Stimulated activated CD4-positive, alpha-beta T cell treated with anti-CD3 and anti-CD28 coated beads, Interleukin-15, amount 100 ng/mL, for 1 hour (primary cell): ENCODE measurements at places on chromosomes 2 and 18.

- no peak for DNase-seq
Observed at GRCh38 chr18:26386441-26386840, 160.2 kb downstream of the TAF4B start.

GRCh38 chr18:12867441-12868123, 16.5 kb downstream of the PTPN2 start:
- no peak for DNase-seq

- peak; percentile 15 for DNase-seq
Observed at GRCh38 chr2:45649858-45650811, 1.3 kb upstream of the PRKCE start.

DNA sequence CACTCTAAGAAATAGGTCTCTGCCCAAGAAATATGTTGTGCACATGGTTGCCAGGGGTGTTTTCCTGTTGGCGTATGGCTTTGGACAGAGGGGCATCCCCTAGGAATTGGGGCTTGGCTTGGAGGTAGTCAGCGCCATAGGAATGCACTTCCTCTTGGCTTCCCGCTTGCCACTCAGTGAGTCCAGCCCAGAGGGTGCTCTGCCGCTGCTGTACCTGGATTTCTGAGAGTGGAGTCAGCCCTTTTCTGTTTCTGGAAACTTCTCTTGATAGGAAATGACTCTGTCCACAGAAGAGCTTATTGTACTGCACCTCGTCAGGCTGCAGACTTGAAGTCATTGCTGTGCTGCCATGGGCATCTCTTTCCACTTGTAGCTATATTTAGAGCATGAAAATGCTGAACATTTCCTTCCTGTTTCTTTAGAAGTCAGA, 116.7 kb upstream of the MGAT5 start:
- DNase-seq: no peak

DNA sequence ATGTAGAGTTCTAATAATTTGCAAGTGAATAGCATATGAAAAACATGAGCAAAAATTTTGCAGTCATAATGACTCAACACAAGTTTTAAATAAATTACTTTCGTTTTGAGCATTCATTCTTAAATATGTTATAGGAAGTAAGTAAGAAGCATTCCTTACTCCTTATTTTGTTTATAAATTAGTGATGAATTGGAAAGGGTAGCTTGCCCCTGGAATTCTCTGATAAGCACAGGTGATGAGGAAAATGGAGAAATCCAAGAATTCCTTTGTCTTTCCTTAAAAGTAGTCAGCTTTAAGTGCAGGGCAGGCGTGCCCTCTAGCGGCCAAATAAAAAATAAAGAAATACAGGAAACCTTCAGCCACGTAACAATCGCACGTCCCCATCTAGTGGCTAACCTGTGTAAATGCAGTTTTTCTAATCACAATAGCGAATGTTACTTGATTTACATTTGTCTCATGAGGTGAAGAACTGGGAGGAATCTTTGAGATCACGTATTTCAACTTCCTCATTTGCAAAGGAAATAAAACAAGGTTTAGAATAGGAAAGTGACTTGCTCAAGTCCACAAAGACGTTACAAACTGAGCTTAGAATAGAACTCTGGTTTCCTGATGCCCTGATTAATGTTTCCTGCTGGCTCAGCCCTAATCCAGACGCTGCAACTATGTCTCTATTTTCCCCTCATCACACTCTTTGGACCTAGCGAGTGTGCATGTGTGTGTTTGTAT, 47.2 kb upstream of the ZNG1B start:
- DNase-seq: peak; percentile 5

DNA sequence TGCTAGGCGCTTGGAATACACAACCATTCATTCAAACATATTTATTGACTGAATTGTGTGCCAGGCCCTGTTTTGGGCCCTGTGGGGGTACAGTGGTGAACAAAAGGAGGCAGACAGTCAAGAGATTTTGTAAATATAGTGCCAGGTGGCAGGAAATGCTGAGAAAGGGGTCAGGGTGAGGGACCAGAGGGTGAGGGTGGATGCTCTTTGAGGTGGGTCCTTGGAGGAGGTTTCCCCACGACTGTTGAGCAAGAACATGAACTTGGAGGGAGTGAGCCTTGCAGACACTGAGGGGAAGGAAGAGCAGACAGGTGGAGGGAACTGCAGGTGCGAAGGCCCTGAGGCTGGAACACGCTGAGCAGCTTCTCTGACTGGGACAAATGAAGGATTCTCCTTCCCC, 40.7 kb downstream of the ODC1 start:
- DNase-seq: no peak

DNA sequence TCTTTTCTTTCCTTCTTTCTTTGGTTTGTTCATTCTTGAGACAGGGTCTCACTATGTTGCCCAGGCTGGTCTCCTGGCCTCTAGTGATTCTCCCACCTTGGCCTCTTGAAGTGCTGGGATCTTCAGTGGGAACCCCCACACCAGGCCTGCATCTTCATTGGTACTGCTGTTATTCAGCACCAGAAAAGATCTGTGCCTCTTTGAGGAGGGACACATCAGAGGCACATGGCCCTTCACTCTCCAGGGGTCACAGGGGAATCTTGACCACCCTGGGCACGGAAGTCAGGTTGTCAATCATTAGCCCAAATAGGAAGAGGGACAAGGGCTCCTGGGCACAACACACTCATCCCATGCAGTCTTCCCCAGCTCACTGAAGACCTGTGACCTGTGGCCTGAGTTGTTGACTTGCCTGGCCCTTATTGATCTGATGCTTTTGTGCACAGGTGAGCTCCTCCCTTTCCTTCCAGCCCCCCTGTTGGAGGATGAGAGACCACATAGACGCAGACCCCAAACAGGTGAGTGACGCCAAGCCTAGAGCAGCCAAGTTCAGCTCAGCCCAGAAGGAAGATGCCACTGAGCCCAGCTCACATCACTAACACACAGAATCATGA, 33.0 kb upstream of the ODC1 start:
- no peak for DNase-seq

DNA sequence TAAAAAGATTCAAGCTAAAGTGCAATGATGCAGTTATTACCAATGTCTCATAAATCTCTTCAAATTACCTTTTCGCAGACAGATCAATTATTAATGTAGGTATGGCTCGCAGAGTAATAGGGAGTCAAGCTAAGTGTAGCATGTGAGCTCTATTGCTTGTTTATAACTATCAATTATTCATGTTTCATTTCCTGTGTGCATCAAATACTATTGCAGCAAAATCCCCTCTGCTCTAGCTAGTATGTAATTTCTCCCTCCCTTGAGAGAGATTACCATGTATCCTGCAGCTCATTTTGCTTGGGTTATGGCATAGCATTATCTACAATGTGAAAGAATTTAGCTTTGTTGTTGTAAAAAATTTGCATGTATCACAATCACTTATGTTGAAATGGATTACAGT, 65.6 kb upstream of the SCN1A start:
- DNase-seq: no peak

GRCh38 chr2:200451511-200451910, 58.4 kb downstream of the KCTD18 start:
- no peak for DNase-seq

- no peak for DNase-seq
Observed at GRCh38 chr2:191516260-191516659, 161.7 kb upstream of the NABP1 start.

DNA sequence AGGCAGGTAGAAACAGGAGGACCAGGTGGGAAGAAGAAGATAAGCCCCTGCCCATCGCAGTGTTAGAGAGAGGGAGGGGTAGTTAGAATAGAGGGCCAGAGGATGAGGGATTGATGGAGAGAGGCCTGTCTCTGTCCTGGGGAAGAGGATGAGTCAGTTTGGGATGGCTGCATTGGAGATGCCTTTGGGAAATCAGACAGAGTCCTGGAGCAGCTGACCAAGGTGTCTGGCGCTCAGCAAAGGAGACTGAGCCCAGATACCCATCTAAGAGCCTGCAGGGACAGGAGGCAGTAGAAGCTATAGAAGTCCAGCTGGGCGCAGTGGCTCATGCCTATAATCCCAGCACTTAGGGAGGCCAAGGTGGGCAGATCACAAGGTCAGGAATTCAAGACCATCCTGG, 177.8 kb upstream of the HAAO start:
- no peak for DNase-seq

DNA sequence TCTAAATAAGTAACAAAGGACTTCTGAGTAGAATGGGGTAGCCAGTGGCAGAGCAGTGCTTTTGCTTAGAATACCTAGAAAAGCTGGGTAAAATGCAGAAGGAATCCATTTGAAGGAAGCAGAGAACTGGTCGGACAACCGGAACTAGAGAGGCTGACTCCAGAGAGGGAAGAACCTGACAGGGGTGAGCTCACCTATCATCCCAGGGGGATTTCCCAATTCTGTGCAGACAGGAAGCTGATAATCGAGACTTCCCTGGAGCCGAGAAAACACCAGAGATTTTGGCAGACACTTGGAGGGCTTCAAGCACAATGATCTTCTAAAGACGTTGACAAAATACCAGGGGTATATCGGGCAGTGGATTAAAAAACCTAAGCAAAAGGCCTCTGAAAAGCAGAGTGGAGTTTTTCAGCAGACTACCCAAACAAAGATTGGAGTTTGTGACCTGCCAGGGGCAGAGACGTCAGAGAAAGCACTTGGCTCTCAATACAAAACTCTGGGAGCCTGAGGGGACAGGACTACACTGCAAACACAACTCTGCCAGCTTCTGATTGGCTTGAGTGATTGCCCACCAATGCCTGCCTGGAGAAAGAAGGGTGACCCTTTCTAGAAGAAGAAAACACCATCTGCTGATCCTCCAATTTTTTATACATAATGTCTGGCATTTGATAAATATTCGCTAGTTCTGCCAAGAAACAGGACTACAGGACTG, 67.5 kb upstream of the TTN start:
- no peak for DNase-seq

- DNase-seq: no peak
Observed at GRCh38 chr2:84846041-84846663, 34.7 kb downstream of the TRABD2A start.

- DNase-seq: no peak
Observed at GRCh38 chr2:3638456-3638810, 19.6 kb upstream of the ALLC start.

GRCh38 chr2:54531558-54531957, 75.4 kb downstream of the SPTBN1 start:
- DNase-seq: no peak

DNA sequence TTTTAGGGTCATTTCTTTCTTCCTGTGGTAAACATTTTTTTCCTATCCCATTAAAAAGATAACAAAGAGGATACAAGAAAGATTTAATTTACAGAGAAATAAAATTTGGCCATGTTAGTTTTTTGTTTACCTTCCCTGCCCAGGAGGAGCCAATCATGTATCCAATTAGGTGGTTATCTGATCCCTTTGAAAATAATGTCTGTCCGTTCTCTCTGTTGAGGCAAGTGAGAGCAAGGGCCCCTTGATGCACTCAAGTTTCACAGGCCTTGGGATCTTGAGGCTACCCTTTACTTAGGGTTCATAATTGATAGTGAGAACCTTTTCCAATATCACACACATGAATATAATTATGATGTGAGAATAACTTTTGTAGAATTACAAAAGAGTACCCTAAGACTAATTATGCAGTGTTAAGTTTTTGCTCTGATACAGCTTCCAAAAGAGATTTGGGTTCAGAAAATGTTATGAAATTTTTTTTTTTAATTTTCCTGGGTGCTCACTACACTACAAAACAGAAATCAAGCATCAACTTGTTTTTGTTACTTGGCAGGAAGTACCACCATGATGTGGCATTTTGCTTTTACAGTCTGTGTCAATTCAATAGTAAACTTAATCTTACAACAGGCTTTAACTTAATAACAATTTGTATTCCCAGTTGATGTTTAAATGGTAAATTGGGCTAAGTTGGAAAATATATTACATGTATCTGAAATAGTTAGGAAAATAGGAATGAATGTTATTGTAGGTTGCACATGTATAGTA, 42.0 kb downstream of the AFTPH start:
- DNase-seq: no peak

DNA sequence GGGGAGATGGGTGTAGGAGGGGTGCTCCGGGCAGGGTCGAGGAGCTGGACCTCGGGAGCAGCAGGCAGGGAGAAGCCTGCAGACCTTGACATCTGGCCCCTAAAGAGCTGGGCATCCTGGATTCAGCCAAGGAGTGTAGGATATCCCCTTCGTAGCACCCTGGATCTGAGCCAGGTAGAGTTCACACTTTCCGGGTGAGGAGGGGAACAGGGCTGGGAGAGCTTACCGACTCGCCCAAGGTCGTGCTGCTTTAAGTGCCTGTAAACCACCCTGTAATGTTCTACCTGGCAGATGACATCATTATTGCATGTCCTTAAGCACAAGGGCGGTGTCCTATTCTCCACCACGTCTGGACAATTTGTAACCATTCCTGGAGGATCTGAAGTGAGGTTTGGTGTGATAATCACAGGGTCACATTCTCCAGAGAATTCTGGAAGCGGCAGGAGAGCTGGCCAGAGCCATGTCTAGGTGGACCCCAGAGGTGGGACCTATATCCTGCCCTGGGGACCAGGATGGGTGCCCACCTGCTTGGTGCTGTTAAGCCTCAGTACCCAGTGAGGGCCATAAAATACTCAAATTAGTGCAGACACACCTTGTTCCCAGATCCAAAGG, 14.6 kb downstream of the ITM2C start:
- no peak for DNase-seq

- no peak for DNase-seq
Observed at GRCh38 chr18:39945076-39945475, 2010.0 kb upstream of the PIK3C3 start.

DNA sequence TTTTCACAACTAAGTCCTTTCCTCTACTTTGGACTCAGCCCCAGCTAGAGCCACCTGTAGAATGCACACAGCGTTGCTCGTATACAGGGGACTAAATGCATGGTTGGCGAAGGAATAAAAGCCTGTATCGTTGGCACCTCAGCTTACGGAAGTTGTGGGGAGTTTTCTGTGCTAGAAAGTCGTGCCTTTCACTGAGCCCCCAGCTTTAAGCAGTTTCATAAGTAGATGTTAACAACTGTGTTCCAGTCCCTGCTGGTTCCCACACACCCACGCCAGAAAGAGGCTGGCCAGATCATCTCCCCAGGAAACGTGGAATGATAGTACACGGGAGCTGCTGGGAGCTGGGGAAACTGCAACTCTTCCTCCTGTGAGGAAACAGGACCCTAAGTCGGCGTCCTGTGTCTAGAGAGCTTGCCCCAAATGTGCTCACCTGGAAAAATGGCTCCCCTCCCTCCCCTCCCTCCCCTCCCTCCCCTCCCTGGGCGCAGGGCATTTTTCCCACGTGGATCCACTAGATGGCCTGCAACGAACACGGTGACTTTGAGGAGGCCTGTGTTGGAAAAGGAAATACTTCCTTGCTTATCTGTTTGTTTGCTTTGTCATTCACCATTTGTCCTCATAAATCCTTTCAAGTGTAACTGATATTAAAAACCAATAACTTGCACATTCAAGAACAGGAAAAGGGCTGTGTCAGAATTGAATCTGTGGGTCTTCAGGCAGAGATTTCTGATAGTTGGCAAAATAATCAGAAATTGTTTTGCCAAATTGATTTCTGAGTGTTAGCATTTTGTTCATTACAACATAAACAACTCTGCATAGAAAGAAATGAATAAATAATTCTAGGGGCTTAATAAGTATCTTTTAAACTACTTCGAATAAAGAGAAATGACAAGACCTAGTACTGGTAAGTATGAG, 43.9 kb upstream of the RFX8 start:
- no peak for DNase-seq

- DNase-seq: no peak
Observed at GRCh38 chr2:84972932-84973331, 2.0 kb downstream of the KCMF1 start.

- no peak for DNase-seq
Observed at GRCh38 chr2:217151509-217152206, 291.8 kb upstream of the TNP1 start.

GRCh38 chr2:67283641-67284040, 113.5 kb upstream of the ETAA1 start:
- DNase-seq: no peak

- no peak for DNase-seq
Observed at GRCh38 chr2:48694149-48694548, 61.4 kb downstream of the LHCGR start.
